ENCODE measurements at places on chromosomes 1 and 21. TPM values are rescaled to one million over a fixed set of nuclear protein-coding genes. Genes with fewer than 3 reads are reported as not detected.

The KCNK1 gene
- total RNA-seq: 18.7 TPM

The INSRR gene
- total RNA-seq: not detected

The ATP1A2 gene
- 0.26 TPM for total RNA-seq

The AMIGO1 gene
- 6.1 TPM for total RNA-seq

The LRRC39 gene
- total RNA-seq: 0.40 TPM

GRCh38 chr1:218412171-218412570 is 67.0 kb downstream of the TGFB2 start:
- H3K4me3 ChIP-seq: no peak overlapping the region
- peaks cover 21% of the 10 kb centered on the region for H3K4me1 ChIP-seq
- DNase-seq: no peak
- H3K36me3 ChIP-seq: peaks cover 45% of the 10 kb centered on the region
- peaks cover 14% of the 10 kb centered on the region for H3K27me3 ChIP-seq
- H3K27ac ChIP-seq: no peak overlapping the region

DNA sequence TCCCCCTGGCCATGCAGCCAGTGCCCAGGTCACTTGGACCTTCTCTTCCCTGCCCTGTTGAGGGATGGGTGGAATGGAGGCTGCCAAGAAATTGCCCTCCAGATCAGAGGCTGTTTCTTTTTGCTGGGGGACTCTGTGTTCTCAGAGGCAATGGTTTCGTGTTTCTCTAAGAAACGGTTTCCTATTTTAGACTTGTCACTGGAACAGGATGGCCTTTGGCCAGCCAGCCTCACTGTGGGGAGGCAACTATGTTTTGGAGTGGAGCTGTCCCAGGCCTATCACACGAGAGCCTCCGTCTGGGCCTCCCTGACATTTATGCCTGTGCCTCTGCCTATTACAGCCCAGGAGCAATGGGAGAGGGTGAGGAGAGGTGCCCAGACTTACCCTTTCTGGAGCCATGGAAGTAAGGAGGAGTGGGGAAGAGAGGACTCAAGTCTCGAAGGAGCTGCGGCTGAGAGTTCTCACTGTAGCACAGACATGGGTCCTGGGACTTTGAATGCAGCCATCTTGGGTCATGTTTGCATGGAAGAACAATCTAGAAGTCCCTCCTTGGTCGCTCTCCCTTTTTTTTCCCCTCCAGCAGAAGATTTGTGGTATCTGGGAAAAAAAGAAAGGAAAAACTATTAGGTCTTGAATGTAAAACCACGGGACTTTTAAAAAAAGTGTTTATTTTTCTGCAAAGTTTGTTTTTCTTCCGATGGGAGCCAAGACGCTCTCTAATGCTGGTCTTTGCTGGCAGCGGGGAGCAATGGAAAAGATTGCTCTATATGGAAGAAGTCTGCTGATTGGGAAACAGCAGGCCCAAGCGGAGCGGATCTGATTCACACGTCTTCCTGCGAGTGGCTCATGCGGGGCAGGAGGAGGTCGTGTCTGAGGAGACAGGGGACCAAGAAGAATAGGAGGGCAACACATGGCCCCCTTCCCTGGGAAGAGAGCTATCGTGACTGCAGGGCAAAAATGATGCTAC is 219.2 kb downstream of the FOXD2 start:
- H3K27me3 ChIP-seq: peaks cover 50% of the 10 kb centered on the region
- H3K4me3 ChIP-seq: no peak overlapping the region
- H3K4me1 ChIP-seq: peaks cover 52% of the 10 kb centered on the region

DNA sequence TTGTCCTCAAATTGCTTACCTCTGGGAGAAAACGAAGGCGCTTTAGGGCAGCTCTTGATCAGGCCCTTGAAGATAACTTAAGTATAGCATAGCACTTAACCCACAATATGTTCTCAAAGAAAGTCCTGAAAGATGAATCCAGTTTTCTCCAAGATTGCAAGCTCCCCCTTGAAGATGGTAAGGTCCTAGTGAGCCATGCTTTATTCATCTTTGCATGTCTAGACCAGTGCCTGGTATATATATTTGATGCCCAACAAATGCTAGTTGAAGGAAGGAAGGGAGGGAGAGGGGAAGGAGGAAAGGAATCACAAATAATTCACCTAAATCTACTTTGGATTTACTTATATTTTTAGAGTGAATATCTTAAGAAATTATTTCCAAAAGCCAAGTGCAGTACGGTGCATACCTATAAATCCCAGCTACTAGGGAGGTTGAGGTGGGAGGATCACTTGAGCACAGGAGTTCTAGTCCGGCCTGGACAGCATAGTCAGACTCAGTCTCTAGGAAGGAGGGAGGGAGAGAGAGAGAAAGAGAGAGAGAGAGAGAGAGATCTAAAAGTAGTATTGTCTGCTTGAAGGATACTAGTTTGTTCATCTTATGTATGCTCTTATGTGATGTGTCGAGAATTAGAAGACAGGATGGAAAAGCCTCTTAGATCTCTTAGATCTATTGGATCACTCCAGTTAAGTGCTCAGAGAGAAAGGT is 25.0 kb downstream of the PBX1 start:
- no peak for DNase-seq
- peaks cover 70% of the 10 kb centered on the region for H3K4me1 ChIP-seq
- no peaks in the 10 kb centered on the region for H3K27me3 ChIP-seq
- peaks cover 53% of the 10 kb centered on the region for H3K36me3 ChIP-seq
- peak overlapping the region; percentile 83 for H3K27ac ChIP-seq
- H3K4me3 ChIP-seq: peak overlapping the region; percentile 65

- peak; percentile 68 for DNase-seq
- no peak overlapping the region for H3K4me3 ChIP-seq
- no peaks in the 10 kb centered on the region for H3K36me3 ChIP-seq
- peaks cover 6% of the 10 kb centered on the region for H3K4me1 ChIP-seq
Observed at GRCh38 chr1:2633936-2634491, 1.2 kb upstream of the MMEL1 start.
